ENCODE measurements at places on chromosomes 11 and 22.

DNA sequence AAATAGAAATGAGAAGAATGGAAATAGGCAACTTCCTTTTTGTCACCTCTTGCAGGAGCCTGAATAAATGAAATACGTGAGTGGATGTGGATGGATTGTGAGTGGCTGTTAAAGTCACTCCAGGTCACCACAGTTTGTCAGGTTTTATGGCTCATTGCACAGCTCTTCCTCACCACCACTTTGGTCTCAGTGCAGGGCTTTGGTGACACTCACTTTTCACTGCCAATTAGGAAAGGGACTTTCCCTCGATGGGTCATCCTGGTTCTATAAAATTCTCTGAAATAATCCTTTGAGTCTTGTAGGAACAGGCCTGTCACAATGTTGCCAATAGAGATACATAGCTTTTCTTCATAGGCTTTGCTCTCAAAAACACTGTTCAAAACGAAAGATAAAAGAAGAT lies 172.4 kb upstream of the C11orf87 start:
- no peak for DNase-seq

GRCh38 chr22:37378642-37379058 lies 48.6 kb downstream of the ELFN2 start:
- no peak for DNase-seq

- no peak for DNase-seq
Measured at GRCh38 chr11:40125054-40125453, 1334.4 kb downstream of the LRRC4C start.

DNA sequence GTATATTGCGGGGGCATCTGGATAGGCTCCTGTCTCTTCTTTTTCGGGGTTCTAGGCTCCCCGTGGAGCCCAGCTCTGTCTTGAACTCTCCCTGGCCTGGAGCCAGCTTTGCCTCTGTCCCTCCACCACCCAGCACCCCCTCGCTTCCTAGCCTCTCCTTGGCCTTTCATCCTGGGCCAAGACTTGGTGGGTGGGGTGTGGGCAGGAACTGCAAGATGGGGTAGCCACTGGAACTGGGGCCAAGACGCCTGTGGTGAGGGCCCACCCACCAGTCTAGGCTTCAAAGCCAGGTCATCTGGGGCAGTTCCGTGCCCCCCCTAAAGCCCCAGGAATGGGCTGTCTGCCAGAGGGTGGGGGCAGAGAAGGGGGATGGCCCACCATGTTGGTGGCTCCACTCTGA lies 1.7 kb upstream of the CRYBB1 start:
- no peak for DNase-seq

DNA sequence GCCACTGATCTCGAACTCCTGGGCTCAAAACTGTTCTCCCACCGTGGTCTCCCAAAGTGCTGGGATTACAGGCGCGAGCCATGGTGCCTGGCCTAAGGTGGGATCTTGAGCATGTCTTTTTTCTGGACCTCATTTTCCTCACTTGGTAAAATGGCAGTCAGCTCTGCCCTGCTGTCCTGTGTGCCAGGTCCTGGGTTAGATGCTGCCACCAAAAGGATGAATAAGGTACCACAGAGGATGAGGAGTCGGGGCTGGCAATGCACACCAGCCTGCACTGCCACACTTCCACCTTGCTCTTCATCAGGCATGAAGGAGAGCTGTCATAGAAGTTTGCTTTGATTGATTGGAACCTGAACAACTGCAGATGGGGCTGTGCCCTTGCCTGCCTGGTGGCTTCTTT lies 32.3 kb downstream of the ACO2 start:
- no peak for DNase-seq

DNA sequence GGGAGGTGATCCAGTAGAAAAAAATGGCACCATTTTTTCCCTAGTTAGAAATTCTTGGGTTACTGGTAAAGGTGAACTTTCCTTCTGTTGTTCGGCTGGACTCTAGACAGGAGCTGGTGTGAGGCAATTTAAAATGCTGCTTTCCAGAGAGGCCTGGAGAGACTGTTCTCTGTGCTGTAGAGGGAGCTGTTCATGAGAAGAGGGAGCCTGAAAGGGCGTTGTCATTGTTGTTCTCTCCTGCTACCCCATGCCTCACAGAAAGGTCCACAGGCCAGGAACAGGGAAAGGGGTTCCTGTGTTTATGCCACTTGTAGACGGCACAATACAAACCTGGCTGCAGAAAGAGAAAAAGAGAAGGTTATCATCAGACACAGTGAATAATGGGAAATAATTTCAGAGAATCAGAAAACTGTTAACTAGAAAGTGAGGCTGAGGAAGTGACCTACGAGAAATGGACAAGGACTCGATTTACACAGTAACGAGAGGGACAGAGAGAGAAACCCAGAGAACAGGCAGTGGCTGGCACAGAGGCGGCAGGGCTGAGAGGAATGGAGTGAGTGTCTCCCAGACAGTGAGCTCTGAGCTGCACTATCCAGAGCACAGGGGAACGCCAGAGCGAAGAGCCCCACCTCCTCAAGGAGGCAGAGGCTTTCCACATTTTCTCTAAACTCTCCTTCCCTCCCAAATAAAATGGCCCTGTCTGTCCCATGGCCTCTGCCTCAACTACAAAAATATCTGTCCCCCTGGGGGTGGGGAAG lies 109.2 kb downstream of the RRM1 start:
- no peak for DNase-seq

DNA sequence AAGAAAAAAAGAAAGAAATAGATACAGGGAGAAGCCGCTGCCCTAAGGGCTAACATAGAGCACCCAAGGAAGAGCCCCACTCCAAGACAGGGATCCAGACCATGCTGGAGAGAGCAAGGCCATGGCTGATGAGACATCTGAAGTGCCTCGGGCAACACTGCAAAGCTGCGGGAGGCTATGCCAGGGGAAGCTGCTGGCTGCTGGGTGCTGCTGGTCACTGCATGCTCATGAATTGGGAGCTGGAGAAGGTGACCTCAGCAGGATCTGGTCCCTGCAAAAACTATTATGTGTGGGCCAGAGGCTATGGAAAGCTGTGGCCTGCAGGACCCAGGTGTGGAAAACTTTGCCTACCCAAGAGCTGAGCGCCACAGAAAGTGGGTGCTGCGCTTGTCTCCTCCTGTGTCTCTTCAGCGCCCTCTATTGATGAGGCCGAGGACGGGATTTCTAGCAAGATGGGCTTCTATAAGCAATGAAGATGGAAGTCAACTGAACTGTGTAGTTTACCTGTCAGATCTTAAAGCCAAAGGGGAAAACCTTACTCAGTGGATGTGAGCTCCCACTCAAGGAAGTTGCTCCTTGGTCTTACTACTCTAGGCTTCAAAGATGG lies 17.3 kb upstream of the SLC29A2 start:
- DNase-seq, result peak; percentile 68

DNA sequence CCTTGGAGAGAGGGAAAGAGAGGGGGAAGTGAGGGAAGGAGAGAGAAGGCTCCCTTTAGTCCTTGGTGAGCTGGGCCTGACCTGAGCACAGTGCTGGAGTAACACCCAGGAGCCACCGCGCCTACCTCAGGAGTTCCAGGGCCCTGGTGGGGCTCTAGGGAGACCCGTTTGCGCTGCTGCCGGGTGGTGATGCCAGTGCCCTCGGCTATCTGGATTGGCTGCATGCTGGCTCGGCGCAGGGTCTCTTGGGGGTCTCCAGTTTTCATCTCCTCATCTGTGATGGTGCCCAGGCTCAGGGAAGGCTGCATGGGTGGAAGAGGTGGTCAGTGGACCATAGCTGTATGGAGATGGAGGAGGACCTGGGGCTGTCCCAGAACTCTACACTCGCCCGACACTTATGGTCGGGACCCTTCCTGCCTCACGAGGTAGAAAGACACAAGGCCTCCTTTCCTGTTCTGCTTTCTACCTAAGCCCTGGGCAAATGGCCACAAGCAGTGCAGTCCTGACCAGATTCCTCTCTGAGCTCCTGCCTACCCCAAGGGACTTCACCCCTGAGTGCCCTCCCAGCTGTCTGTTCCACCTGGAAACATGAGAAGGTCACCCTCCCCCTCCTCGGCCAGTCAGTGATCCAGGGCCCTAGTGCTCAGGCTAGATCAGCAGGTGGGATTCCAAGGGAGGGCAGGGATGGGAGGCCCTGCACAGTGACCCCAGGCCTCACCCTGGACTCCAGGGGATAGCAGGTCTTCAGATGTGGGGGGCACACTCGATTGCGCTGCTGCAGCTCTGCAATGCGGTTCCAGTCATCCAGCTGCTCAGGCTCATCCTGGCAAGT lies 6.0 kb downstream of the IL18BP start:
- DNase-seq, result no peak

Measured in activated CD8-positive, alpha-beta memory T cell treated with anti-CD3 and anti-CD28 coated beads, Interleukin-2, amount 50 U/mL, for 4 hours (primary cell).